Astrocyte of the spinal cord (primary cell): ENCODE measurements at places on chromosomes 12 and 14.

- DNase-seq, result no peak
Observed at GRCh38 chr12:66683073-66683472, 4.2 kb upstream of the GRIP1 start.

DNA sequence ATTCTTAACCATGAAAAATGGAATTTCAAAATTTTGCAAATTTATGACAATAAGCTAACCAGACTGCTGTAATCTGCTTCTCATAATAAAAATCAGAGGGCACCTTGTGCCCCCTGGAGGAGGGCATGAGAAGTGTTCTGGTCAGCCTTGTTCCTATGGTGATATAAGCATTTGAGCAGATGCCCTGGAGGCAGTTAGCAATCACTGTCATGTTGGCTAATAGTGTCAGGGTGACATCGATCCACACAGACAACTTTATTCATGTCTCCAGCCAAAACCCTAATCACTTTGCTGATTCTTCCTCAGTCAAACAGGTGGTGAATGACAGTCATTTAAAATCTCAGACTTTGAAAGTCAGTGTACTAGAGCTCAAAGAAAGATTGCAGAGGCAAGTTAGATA lies 943.0 kb downstream of the GALC start:
- peak; percentile 7 for DNase-seq

GRCh38 chr14:38755036-38755435 lies 348.0 kb downstream of the SEC23A start:
- DNase-seq, result no peak

- DNase-seq, result no peak
Observed at GRCh38 chr12:89369166-89369565, 16.9 kb upstream of the DUSP6 start.

DNA sequence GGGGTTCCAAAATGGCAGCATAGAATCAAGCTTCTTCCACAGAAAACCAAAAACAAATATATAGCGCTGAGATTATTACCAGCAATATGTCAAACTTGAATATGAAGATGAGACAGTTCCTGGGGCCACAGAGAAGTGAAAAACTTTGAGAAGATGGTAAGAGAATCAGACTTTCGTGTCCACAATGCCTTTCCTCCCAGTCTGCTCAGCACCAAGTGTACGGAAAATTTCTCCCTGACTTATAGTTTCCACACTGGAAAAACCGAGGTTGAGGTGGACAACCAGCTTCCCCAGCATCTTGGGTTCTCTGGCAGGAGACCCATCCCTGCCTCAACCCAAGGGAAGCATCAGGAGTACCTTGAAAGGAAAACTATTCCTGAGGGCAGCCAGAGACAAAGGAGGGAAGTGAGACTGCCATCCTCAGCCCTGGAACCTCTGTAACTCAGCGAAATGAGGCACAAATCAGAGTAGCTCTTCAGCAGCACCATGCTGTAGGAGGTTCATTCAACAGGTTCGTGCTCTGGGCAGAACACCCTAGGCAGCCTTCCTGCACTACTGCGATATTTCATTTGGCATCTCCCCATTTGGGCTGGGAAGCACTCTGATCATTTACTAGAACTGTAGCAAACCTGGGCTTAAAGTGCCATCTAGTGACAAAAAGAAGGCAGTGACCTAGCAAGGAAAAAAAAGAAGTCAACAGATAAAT lies 52.4 kb upstream of the CAPRIN2 start:
- DNase-seq, result peak; percentile 85

DNA sequence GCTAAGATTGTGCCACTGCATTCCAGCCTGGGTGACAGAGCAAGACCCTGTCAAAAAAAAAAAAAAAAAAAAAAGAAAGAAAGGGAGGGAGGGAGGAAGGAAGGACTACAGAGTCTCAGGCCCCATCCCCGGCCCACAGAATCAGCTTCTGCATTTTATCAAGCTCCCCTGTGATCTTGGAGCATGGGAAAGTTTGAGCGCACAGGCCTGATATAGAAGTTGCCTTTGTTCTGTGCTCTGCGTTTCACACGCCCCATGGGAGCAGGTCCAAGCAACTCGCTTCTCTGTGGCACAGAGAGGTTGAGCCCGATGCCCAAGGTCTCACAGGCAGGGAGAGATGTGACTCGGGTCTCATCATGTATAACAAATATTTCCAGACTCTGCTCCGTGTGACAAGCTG lies 101.8 kb downstream of the PHETA1 start:
- DNase-seq, result no peak

DNA sequence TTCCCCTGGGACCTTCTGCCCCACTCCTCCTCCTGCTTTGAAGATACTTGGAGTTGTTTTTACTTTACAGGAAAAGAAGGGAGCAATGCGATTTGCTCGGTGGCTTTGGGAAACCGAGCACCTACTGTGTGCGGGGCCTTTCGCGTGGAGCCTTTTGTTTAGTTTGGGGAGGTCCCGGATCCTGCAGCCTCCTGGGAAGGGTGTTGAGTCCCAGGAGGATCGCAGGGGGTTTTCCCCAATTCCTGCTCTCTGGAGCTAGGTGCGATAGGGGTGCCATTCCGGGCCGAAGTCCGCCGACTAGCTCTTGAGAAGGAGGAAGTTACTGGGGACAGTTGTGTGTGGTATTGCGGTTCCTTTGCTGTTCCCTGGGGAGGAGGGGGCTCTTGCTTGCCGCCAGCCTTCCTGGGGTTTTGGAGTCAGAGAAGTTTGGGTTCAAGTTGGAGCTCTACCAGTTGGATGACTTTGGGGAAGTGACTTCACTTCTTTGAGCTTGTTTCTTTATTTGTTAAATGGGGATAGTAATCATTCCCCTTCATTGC lies 1.1 kb downstream of the BRI3BP start:
- peak; percentile 37 for DNase-seq

GRCh38 chr12:104638851-104639240 lies 182.1 kb downstream of the CHST11 start:
- no peak for DNase-seq

GRCh38 chr14:77195766-77196165 lies 14.2 kb downstream of the TMEM63C start:
- no peak for DNase-seq

- DNase-seq, result no peak
Observed at GRCh38 chr12:57219993-57220754, 3.6 kb downstream of the NXPH4 start.

- peak; percentile 26 for DNase-seq
Observed at GRCh38 chr12:48037267-48037915, 33.1 kb upstream of the COL2A1 start.

GRCh38 chr12:52336641-52337040 lies 15.4 kb upstream of the KRT83 start:
- no peak for DNase-seq

GRCh38 chr14:33556382-33557121 lies 394.3 kb downstream of the EGLN3 start:
- DNase-seq, result peak; percentile 24

- peak; percentile 37 for DNase-seq
Observed at GRCh38 chr12:114167431-114167830, 201.3 kb upstream of the RBM19 start.

DNA sequence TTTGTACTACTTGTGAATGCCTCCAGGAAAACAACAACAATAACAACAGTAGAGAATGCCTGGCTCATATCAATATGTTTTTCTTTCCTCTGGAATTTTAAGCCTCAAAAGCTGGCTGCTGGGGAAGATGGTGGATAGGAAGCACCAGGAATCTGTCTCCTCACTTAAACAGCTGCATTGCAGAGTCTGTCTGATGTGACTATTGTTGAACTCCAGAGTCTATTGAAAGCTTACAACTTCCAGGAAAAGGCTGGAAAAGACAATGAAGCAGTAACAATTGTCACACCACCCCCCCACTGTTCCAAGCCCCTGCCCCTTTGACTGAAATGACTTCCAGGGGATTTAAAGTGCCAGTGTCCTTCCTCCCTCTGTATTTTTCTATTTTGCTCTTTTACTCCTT lies 309.7 kb downstream of the BMP4 start:
- DNase-seq, result no peak

GRCh38 chr12:118645219-118645618 lies 268.9 kb downstream of the SUDS3 start:
- no peak for DNase-seq

GRCh38 chr14:55579724-55580469 lies at the start of gene KTN1:
Gene KTN1 (plus strand): TSS chr14:55580207. CDS start chr14:55612049, 31,842 bp downstream.
- DNase-seq, result peak; percentile 82

GRCh38 chr14:104034976-104035699 lies 50.4 kb upstream of the ASPG start:
- DNase-seq, result no peak

- no peak for DNase-seq
Observed at GRCh38 chr14:100522616-100523099, 64.6 kb downstream of the BEGAIN start.
